ENCODE measurements at places on chromosomes 6 and 20.

DNA sequence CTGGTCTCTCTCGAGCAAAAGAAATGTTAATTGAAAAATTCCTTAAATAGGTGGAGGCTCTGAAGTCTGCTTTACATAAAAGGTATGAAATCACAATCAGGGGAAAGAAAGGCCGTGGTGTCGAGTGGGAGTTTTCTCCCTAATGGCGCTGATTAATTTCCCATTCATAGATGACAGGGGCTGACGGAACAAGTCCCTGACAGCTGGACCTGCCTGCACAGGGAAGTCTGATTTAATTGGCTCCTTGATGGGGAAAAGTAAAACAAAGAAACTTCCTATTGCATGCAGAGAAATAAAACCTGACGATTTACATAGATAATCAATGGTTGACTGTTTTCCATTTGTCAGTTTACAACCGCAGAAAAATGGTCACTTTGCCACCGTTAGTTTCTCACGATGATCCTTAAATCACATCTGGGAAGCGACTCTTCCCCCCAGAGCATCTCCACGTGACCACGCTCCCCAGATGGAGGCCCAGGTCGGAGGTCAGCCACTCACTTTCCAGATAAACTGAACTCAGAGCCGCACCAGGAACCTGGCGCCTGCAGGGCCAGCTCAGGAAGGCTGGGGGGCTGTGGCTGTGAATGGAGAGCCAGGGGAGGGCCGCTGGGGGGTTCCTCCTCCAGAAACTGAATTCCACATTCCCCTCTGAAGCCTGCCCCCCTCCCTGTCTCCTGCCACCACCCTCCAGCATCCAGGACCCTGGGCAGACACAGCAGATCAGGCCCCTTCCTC, 55.3 kb downstream of the DLL1 start:
- no peak for DNase-seq

DNA sequence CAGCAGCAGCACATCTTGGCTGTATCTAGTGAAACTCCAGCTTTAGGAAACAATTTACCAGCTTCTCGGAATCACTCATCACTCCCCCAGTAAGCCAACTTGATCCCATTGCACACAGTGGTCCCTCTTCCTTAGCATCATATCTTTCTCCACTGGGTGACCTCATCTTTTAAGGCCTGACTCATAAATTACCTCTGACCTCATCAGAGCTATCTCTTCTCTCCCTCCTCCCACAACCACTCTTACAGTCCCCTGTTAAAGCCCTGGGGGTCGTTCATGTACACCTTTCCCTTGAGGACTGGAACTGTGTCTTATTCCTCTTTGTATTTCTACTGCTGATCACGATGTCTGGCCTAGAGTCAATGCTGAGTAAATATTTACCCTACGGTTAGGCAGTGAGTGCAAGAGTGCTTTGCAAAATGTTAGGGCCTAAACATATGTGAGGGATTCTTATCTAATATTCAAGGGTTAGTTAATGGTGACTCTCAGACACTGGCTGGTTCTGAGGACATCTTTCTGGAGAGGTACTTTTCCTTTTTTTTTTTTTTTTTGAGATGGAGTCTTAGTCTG, 187.2 kb downstream of the LRFN2 start:
- DNase-seq: no peak

GRCh38 chr20:53480913-53481312, 112.7 kb downstream of the ZNF217 start:
- DNase-seq: no peak

DNA sequence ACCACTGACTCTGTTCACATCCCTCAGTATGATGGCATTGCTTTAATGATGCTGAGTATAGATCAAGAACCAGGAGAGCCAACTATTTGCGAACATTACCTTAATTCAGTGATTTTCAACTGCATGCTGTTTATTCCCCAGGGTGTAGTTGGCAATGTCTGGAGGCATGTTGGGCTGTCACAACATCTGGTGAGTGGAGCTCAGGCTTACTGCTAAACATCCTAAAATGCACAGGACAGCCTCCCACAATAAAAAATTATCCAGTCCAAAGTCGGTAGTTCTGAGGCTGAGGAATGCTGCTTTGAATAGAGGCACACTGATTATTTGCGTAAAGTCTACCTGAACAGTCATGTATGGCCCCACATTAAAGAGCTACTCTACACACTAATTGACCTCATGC, 94.8 kb upstream of the OPRM1 start:
- no peak for DNase-seq

DNA sequence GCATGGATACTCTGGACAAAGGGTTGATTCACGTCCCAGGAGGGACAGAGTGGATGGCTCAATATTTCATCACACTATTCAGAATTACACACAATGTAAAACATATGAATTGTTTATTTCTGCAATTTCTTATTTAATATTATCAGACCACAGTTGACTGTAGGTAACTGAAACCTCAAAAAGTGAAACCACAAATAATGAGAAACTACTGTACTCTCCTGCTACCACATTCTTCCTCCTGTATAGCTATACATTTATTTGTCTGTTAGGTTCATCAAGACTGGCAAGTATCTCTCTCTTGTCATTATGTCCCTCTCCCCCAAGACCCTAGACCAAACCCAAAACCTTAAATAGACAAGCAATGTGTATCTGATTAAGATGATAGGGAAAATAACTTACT, 60.0 kb downstream of the SYCP2 start:
- DNase-seq: no peak

DNA sequence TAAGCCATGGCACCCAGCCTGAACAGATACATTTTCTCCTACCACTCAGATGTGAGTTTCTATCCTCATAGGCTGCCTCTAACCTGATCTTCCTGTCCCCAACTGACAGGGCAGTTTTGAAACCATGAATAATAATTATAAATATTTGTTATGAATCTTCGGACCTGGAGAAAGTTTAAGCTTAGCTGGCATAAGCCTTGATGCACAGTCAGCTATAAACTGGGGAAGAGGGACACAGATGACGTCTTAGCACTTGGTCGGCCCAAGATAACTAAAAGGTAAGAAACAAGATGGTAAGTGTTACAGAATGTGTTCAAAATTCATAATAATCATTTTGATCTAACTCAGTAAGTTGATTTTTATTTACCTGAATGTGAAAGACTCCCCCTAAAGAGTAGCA, 8.1 kb downstream of the ZKSCAN4 start:
- no peak for DNase-seq

GRCh38 chr20:53157443-53158408, 185.6 kb downstream of the TSHZ2 start:
- no peak for DNase-seq

DNA sequence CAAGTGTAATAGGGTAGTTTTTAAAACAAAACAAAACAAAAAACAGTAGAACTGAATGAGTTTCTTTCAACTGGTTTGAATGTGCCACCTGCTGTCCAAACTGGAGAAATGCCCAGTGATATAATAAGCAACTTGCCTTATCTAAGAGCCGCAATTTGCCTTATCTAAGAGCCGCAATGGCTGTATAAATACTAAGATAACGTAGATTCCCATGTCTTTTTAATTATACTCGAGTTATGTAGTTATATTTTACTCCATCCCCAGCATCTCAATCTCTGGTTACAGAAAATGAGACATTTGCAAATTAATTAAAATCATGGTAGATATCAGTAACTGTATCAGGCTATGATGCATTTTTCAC, 67.2 kb downstream of the RPP40 start:
- DNase-seq: no peak

DNA sequence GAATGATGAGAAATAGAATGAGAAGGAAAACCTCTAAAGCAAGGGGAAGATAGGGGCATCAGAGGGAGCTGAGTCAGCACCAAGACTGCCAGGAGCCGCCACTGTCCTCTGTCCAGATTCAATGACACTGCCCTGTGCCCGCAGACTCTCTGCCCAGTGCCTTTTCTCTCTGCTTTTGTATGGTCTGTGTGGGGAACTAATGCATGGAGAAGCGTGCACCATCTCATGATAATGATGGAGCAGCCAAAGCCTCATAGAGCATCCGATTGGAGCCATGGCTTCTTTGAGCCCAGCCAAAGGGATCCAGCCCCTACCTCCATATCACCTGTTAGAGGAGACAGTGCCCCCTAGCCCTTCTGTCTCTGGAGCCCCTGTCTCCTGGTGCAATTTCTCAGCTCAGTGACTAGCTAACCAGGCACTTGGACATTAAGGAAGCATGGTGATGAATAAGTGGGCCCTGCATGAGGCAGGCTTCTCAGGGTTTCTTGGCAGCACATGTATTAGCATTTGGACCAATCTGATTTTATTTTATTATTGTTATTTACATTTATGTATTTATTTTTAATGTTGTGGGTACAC, 6.5 kb upstream of the PFDN4 start:
- no peak for DNase-seq

DNA sequence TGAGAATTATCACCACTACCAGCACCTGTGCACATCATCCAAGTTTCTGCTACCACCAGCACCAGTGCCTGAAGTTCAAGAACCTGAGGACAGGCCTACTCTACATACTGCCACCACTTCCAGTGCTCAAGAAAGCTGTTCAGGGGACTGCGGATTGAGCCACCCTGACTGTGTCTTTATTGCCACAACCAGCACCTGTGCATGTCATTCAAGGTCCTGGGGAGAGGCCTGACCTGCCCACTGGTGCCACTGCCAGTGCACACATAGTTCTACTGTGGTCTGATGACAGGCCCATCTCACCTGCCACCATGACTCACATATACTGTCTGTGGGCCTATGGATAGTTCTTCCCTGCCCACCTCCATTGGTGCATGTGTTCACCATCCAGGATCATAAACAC, 559.4 kb downstream of the COL12A1 start:
- DNase-seq: no peak

DNA sequence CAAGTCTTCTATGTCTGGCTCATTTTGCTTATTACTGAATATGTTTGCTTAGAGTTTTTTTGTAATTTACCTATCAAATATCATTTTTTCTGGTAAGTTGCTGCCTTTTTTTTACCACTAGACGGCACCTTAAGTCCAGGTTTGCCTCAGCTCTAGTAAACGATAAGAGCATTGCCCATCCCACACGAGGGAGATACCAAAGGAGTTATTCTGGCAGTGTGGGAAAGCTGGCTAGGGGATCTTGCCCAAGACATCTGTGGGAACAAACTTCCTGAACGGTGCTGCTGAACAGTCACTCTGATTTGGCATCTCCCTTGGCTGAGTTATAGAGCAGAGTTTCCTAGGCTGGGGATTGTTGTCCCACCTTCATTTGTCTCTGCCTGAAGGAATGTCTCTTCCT, 306.4 kb downstream of the COL12A1 start:
- no peak for DNase-seq

- no peak for DNase-seq
Observed at GRCh38 chr6:47303861-47304260, 5.8 kb downstream of the TNFRSF21 start.

DNA sequence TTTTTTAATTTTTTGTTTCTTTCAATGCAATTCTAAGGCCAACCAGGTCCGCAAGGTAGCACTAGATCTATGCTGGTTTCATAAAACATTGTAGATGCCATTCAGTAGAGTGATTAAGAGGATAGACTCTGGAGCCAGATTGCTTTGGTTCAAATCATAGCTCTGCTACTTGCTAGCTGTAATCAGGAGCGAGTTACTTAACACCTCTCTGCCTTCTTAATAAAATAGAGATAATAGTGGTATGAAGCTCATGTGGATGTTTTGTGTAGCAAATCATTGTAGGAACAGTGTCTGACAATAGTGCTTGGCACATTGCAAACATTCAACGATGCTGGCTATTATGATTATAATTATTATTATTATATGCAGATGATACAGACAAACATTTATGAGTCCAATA, 164.9 kb downstream of the LAMA2 start:
- no peak for DNase-seq

- DNase-seq: no peak
Observed at GRCh38 chr20:8175741-8176675, 43.9 kb downstream of the PLCB1 start.

GRCh38 chr6:33696548-33697518, 14.7 kb downstream of the UQCC2 start:
- no peak for DNase-seq

DNA sequence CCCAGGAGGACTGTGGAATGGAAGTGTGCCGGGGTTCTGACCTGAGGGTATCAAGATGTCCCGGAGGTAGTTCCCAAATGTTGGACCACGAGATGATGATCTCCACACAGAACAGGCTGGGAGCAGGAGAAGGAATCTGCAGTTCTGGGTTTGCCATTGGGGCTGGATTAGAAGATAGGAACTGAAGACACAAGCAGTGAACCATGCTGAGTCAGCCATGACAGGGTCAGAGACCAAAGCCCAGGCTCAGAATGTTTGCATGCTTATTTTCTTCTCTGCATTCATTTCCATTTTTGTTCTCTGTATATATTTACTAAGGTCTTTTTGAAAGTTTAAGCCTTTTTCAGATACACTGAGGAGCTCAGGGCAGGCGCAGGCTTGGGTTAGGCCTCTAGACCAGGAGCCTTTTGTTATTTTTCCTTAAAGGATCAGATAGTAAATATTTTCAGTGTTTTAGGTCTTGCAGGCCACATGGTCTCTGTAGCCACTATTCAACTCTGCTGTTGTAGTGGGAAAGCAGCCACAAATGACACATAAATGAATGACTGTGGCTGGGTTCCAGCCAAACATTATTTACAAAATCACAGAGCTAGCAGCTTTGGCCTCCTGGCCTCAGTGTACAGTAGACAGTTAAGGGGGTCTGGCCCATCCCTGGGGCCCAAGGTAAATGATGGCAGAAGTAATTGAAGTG, 28.5 kb downstream of the SLC35D3 start:
- no peak for DNase-seq

Data from activated T-cell treated with anti-CD3 and anti-CD28 coated beads for 24 hours (primary cell).